Muscle of leg (tissue), 16 donors: ENCODE measurements at places on chromosomes 6 and 20. TPM values are rescaled to one million over a fixed set of nuclear protein-coding genes. Genes with fewer than 3 reads are reported as not detected.

GRCh38 chr20:17438436-17439039 lies 92.6 kb downstream of the BFSP1 start:
- DNase-seq: no peak

SEMG1 gene
- not detected for total RNA-seq

DNA sequence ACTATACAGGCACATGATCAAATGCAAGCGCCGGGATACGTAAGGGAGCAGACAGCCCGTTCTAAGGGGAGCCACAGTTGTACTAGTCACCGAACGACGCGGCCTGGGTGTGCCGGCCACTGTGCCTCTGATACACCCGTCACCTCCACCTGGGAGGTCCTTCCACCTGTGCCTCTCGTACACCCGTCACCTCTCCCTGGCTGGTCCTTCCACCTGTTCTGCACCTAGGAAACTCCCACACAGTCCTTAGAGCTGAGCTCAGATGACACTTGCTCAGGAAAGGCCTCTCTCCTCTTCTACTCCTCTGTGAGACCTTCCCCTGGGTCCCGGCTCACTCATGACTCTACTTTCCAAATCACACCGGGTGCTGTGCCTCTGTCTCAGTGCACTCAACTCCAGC lies 245.0 kb downstream of the TTLL2 start:
- no peak for DNase-seq

DNA sequence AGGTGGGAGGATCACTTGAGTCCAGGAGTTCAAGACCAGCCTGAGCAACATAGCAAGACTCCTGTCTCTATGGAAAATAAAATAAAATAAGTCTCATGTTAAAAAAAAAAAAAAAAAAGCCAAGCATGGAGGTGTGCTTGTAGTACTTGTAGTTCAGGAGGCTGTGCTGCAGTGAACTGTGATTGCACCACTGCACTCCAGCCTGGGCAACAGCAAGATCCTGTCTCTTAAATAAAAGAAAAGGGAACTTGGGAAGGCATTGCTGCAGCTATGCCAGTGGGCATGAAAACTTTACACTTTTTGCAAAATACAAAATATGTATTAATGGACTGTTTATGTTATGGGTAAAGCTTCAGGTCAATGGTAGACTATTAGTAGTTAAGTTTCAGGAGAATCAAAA lies 37.5 kb upstream of the REV3L start:
- no peak for DNase-seq

OR2H2 gene
- not detected for total RNA-seq

PAX1 gene
- 0.58 TPM for total RNA-seq

TBXT gene
- total RNA-seq: not detected

GRCh38 chr6:139327038-139327437 lies 35.2 kb upstream of the TXLNB start:
- DNase-seq: peak; percentile 25

DNA sequence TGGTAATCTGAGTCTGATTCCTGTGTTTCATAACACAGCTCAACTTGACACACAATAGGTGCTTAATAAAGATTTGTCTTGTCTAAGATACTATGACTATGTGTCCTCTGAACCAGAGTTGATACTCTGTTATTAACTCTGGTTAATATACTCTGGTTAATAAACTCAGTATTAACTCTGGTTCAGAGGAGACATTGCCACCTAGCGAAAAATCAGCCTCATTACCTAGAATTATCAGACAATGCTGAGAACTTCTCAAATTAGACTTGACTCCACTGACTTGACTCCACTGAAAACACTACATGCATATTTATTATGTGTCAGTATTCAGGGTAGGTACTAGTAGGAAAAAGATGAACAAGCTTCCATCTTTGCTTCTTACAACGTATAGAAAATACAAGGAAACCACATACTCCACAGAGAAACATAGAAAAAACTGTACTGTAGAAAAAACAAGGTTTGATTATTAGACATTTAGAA lies 73.9 kb downstream of the AHI1 start:
- peak; percentile 36 for DNase-seq

CCN6 gene
- total RNA-seq: 0.09 TPM

GRCh38 chr6:98833307-98834059 lies 891 bp upstream of the POU3F2 start:
- DNase-seq: peak; percentile 39

DNA sequence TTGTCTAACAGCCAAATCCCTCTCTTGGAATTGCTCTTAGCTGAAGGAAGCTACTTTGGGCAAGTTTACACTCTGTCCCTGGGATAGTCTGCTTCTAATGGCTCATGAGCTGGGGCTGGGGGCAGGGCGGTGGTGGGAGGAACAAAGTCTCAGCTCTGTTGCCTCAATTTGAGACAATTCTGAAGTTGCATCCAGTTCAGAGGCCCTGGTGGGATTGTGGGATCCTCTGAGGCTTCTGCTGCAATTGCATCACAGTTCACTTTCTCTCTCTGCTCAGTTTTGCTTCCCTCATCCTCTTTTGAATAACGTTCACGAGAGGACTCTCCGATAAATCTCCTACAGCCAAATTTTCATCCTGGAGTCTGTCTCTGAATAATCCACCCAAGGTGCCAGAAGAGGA lies 440.6 kb upstream of the SLC35B3 start:
- DNase-seq: no peak

CDH4 gene
- 0.66 TPM for total RNA-seq

GRCh38 chr20:34862724-34863123 lies 9.9 kb downstream of the GGT7 start:
- no peak for DNase-seq

CFAP206 gene
- total RNA-seq: 0.22 TPM
